ENCODE measurements at places on chromosomes 13 and 19.

- H3K4me3 ChIP-seq = peak overlapping the region; percentile 40
- H3K36me3 ChIP-seq = no peaks in the 10 kb centered on the region
- H3K27me3 ChIP-seq = no peaks in the 10 kb centered on the region
- DNase-seq = no peak
- peak overlapping the region; percentile 76 for H3K27ac ChIP-seq
Observed at GRCh38 chr13:45207319-45207718, 6.5 kb upstream of the KCTD4 start.

GRCh38 chr13:113970810-113971470, 2.9 kb downstream of the C13orf46 start:
- H3K4me3 ChIP-seq = no peak overlapping the region
- H3K36me3 ChIP-seq = peaks cover 4% of the 10 kb centered on the region
- H3K4me1 ChIP-seq = 0 out of 2 replicates have a peak, but pooled peaks cover 6% of the 10 kb centered on the region
- DNase-seq = peak; percentile 35

GRCh38 chr19:53916004-53916403, 6.9 kb downstream of the CACNG7 start:
- no peaks in the 10 kb centered on the region for H3K4me1 ChIP-seq
- no peak overlapping the region for H3K27ac ChIP-seq
- no peak for DNase-seq
- H3K4me3 ChIP-seq = no peak overlapping the region

DNA sequence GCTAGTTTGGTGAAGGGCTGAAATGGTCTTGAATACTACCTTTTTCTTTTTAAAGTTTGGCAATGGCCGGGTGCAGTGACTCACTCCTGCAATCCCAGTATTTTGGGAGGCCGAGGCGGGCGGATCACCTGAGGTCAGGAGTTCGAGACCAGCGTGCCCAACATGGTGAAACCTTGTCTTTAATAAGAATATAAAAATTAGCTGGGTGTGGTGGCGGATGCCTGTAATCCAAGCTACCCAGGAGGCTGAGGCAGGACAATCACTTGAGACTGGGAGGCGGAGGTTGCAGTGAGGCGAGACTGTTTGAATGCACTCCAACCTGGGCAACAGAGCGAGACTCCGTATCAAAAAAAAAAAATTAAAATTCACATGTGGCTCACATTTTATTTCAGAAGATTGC, 880 bp upstream of the ZNF723 start:
- no peak for DNase-seq
- H3K36me3 ChIP-seq = no peaks in the 10 kb centered on the region
- no peaks in the 10 kb centered on the region for H3K4me1 ChIP-seq
- H3K27ac ChIP-seq = no peak overlapping the region

- peaks cover 5% of the 10 kb centered on the region for H3K4me1 ChIP-seq
- DNase-seq = peak; percentile 61
- H3K36me3 ChIP-seq = no peaks in the 10 kb centered on the region
- peak overlapping the region; percentile 76 for H3K4me3 ChIP-seq
- no peaks in the 10 kb centered on the region for H3K27me3 ChIP-seq
Observed at GRCh38 chr19:57363688-57364181, 384 bp downstream of the TRAPPC2B start.

DNA sequence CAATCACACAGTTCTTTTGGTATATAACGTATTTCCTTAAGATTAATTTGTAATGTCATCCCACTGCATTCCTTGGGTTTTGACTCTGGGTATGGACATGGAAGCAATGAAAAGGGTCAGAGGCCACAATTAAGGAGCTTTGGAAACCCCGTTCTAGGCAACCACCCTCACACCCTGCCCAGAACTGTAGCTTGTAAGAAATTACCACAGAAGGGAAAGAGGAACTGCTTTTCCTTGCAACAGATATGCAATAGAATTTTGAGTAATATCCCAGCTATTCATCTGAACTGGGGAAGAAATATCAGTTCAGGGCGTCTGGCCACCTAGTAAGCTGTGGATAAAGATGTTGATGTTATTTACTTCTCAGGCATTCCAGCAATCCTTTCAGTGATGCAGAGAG, 985 bp upstream of the CLC start:
- no peak for DNase-seq
- no peaks in the 10 kb centered on the region for H3K27me3 ChIP-seq
- H3K36me3 ChIP-seq = no peaks in the 10 kb centered on the region
- no peaks in the 10 kb centered on the region for H3K4me1 ChIP-seq
- no peak overlapping the region for H3K27ac ChIP-seq

DNA sequence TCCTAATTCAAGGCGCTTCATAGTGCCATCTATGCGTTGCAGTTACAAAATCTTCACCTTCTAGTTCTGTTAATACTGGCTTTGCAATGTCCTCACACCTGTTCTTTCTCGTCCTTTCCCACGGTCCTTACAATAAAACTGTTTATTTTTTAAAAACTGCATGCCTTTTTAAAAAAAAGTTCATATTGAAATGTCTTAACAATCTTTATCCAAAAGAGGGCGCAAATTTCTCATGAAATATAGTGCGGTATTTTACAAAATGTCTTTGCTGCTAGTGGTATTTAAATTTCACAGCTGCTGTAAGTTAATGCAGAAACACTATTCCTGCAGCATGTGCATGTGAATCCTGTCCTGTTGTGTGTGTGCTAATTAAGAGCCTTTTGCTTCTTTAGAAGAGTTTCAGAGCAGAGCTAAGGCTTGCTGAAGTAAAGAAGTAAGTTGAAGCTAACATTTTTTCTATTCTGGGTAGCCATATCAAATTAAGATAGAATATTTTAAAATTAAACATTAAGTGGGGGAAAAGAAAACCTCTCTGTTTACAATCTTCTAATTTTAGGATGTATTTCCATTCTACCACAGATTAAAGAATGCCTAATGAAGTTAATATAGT, 15.8 kb upstream of the CLDN10 start:
- no peak overlapping the region for H3K4me3 ChIP-seq
- 0 out of 2 replicates have a peak, but pooled peaks cover 4% of the 10 kb centered on the region for H3K27me3 ChIP-seq
- no peaks in the 10 kb centered on the region for H3K36me3 ChIP-seq

- H3K4me3 ChIP-seq = peak overlapping the region; percentile 73
- DNase-seq = no peak
- H3K27ac ChIP-seq = no peak overlapping the region
Observed at GRCh38 chr19:14088634-14089411, 1.7 kb downstream of the SAMD1 start.

DNA sequence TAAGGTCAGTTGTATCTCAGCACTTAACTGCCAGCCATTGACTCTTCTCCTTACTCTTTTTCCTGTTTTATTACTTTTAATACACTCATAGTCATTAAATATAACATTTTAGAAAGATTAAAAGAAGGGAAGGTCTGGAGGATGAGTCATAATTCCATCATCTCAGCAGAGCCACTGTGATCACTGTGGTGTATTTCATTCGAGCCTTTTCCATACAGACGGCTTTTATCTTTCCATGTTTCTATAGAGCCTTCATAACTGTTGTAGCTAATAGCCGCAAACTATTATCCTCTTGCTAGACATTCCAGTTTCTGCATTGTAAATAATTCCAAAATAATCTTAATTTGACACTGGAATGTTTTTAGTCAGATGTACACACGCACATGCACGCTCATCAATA, 4.7 kb upstream of the FLT1 start:
- no peaks in the 10 kb centered on the region for H3K27me3 ChIP-seq
- H3K27ac ChIP-seq = no peak overlapping the region
- no peaks in the 10 kb centered on the region for H3K4me1 ChIP-seq
- peak; percentile 59 for DNase-seq
- no peak overlapping the region for H3K4me3 ChIP-seq
- H3K36me3 ChIP-seq = no peaks in the 10 kb centered on the region

- peaks cover 8% of the 10 kb centered on the region for H3K27me3 ChIP-seq
- no peak overlapping the region for H3K27ac ChIP-seq
- H3K36me3 ChIP-seq = no peaks in the 10 kb centered on the region
- no peaks in the 10 kb centered on the region for H3K4me1 ChIP-seq
- no peak overlapping the region for H3K4me3 ChIP-seq
Observed at GRCh38 chr13:29266261-29266660, 329.2 kb downstream of the SLC7A1 start.

DNA sequence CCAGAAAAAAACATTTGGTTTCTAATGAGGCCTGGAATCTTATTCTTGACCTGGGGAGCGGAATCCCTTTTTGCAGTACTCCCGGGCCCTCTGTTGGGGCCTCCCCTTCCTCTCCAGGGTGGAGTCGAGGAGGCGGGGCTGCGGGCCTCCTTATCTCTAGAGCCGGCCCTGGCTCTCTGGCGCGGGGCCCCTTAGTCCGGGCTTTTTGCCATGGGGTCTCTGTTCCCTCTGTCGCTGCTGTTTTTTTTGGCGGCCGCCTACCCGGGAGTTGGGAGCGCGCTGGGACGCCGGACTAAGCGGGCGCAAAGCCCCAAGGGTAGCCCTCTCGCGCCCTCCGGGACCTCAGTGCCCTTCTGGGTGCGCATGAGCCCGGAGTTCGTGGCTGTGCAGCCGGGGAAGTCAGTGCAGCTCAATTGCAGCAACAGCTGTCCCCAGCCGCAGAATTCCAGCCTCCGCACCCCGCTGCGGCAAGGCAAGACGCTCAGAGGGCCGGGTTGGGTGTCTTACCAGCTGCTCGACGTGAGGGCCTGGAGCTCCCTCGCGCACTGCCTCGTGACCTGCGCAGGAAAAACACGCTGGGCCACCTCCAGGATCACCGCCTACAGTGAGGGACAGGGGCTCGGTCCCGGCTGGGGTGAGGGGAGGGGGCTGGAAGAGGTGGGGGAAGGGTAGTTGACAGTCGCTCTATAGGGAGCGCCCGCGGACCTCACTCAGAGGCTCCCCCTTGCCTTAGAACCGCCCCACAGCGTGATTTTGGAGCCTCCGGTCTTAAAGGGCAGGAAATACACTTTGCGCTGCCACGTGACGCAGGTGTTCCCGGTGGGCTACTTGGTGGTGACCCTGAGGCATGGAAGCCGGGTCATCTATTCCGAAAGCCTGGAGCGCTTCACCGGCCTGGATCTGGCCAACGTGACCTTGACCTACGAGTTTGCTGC, at the start of gene ICAM4:
Gene ICAM4, plus strand, starts transcription at position 153 of the 935 bp plus-strand sequence. Its CDS starts 58 bp downstream, at position 211.
- H3K4me3 ChIP-seq = no peak within 1 kb of the TSS
- DNase-seq = peak; percentile 35
- H3K36me3 ChIP-seq = no peaks in the 10 kb centered on the region
- no peaks in the 10 kb centered on the region for H3K27me3 ChIP-seq

GRCh38 chr19:8655340-8655709, 24.9 kb downstream of the NFILZ start:
- no peak overlapping the region for H3K4me3 ChIP-seq
- H3K27ac ChIP-seq = no peak overlapping the region
- no peaks in the 10 kb centered on the region for H3K36me3 ChIP-seq
- peaks cover 2% of the 10 kb centered on the region for H3K4me1 ChIP-seq
- H3K27me3 ChIP-seq = peaks cover 10% of the 10 kb centered on the region

DNA sequence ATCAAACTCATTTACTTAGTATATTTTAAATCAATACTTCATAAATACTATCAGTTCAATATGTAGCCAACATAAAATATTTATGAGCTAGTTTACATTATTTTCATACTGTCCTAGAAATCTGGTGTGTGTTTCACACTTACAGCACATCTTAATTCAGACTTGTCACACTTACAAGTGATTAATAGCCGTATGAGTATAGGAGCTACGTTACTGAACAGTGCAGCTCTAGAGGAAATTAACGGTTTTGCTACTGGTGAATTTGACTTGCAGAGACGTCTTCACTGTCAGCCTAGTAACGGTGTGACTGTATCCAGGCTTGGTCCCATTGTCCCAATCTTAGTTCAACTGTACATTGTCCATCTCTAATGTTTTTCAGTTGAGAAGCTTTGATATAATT, 33.7 kb upstream of the POSTN start:
- H3K27ac ChIP-seq = no peak overlapping the region
- no peak for DNase-seq
- no peaks in the 10 kb centered on the region for H3K4me1 ChIP-seq

DNA sequence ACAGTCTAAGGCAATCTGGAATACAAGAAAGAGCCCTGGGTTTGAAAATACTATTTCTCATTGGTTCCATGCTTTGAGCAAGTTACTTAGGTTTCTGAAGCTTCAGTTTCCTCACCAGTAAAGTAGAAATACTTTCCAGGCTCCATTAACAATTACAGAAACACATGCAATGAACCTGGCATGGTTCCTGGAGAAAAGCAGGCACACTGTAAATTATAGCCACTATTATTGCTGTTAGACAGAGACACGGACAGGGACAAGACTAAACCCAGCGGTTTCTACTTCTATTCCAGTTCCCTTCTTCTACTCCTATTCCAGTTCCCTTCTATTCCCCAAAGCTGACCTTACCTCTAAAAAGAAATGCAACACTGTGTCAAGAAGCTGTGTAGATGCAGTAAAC, 41.2 kb downstream of the MIPEP start:
- H3K27ac ChIP-seq = no peak overlapping the region
- H3K4me3 ChIP-seq = no peak overlapping the region
- DNase-seq = no peak
- H3K4me1 ChIP-seq = no peaks in the 10 kb centered on the region
- H3K36me3 ChIP-seq = no peaks in the 10 kb centered on the region

DNA sequence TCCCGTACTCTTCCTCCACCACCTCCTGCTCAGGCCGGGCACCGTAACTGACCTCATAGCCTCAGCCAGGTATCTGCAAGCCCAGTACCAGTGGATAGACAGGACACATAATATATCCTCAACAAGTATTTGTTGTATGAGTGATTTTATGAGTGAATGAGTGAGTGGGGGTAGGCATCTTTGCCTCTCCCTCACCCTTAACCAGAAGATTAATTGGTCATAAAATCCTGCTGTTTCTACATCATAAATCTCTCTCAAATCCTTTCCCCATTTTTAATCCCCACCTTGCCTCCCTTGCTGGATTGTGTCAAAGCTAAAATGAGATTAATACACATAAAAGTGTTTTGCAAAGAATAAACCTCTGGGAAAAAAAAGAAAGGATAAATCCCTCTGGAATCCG, 44.4 kb upstream of the HMGB1 start:
- H3K4me3 ChIP-seq = no peak overlapping the region
- DNase-seq = no peak
- H3K27me3 ChIP-seq = no peaks in the 10 kb centered on the region
- no peak overlapping the region for H3K27ac ChIP-seq

DNA sequence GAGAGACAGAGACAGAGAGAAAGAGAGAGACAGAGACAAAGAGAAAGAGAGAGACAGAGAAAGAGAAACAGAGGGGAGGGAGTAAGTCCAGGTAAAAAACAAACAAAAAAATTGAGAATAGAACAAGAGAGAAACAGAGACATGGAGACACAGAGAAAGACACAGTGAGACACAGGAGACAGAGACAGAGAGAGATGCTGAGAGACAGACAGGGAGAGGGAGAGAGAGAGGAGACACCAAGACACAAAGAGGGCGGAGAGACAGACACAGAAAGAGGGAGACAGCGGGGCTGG, 5.8 kb upstream of the PROZ start:
- peaks cover 4% of the 10 kb centered on the region for H3K4me1 ChIP-seq
- H3K4me3 ChIP-seq = peak overlapping the region; percentile 68
- no peaks in the 10 kb centered on the region for H3K36me3 ChIP-seq
- no peaks in the 10 kb centered on the region for H3K27me3 ChIP-seq
- peak; percentile 27 for DNase-seq

- H3K36me3 ChIP-seq = no peaks in the 10 kb centered on the region
- H3K4me3 ChIP-seq = no peak overlapping the region
- no peaks in the 10 kb centered on the region for H3K4me1 ChIP-seq
- no peak for DNase-seq
Observed at GRCh38 chr19:27909185-27909840, 1303.6 kb downstream of the UQCRFS1 start.

Data from GM23248 (cell line).